ENCODE measurements at places on chromosomes 4 and X.

- no peak for DNase-seq
Observed at GRCh38 chrX:82161195-82161594, 959.3 kb downstream of the SH3BGRL start.

- DNase-seq = no peak
Observed at GRCh38 chr4:4875147-4875546, 15.7 kb downstream of the MSX1 start.

DNA sequence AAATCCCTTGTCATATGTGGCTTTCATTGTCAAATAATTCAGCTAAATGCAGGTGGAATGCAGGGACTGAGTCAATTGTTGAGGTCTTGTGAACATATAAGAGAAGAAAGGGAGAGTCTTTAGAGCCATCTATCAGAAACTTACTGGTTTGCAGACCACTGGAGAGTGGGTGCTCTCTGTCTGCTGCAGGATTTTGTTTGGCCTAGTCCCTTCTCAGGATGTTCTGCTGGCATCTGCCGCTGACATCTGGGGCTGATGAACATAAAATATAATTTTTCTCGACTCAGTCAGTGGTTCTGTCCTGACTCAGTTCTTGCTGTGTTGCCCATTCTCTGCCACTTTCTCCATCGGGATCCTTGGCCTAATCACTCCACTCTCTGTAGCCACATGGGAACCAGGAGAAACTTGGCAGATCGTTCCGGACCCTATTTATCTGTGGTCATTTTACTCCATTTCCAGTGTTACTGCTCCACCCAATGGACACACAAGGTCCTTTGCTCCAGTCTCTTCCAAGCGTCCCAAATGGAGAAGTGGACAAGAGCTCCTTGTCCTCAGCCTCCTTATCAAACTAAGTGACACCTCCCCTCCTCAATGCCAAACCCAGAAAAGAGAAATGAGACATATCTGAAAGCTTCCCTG lies 436.2 kb downstream of the FAT4 start:
- no peak for DNase-seq

DNA sequence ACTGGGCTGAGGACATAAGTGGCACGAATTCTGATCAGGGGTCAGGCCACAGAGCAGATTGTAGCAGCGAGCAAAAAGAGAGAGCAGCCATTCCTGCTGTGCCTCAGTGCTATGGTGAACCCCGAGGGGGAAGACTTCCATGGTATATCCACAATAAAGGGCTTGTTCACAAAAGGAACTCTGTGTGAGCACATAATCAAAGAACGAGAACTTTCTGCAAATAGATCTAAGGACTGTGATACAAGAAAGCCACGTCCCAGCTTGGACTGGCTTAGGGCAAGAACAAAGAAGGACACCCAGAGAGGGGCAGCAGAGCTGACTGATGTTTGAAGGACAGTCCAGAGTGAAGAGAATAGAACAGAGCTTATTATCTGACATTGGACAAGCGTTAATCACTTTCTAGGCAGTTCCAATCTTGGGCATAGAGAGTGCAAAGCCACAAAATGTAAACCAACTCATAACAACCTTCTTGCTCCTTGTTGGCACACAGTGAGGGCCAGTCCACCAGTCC lies 24.0 kb downstream of the PPEF2 start:
- no peak for DNase-seq

DNA sequence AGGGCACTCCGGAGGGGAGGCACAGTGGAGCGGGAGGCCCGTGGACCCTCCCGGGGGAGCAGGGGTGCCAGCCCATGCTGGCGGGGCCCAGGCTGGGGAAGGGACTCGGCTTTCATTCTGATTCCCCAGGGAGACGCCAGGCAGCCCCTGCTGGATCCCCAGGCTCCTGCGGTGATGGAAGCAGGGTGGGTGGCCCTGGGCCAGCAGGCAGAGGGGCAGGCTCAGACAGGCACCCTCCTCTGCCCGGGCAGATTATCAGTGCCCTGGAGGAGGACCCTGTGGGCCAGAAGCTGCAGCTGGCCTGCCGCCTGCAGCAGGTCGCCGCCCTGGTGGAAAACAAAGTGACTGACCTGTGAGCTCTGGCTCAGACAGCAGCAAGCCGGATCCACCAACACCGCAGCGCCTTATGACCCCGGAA lies 2.1 kb upstream of the SRPK3 start:
- no peak for DNase-seq

GRCh38 chr4:90127706-90128345 lies 632 bp downstream of the CCSER1 start:
- DNase-seq = no peak

DNA sequence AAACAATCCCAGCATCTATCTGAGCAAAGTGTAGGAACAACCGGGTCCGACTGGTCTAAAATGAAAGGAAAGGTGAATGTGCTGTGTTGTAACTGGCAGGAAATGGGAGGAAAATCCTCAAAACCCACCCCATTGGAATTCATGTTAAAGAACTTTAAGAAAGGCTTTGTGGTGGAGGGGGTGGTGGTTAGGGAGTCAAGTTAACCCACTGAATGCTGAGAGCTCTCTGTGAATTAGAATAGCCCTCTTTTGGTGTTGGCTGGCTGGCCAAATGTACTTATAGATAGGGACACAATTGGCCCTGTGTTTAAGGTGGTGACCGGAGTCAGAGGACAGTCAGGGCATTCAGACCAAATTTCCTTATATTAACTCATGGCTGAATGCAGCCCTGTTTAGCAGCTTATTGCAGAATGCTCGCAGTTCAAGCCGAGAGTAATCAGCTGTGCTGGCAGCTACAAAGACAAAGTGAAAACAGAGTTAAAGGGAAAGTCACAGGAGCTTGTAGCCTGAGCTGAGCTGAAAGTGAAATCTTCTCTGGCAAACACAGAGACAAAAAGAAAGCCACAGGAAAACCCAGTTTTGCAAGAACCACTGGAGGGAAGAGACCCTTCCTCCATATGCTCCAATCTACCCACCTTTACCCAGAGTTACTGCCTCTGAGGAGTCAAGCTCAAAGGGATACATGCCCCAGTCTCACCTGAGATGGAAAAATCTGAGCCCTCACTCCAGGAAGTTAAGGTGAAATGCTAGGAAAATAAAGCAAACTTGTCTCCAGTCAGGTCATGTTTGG lies 38.5 kb upstream of the UGT2B7 start:
- no peak for DNase-seq

- DNase-seq = no peak
Observed at GRCh38 chr4:39295784-39296183, 70.4 kb downstream of the RFC1 start.

GRCh38 chrX:118698516-118699170 lies 28.8 kb upstream of the IL13RA1 start:
- DNase-seq = no peak

GRCh38 chr4:732486-732885 lies 26.9 kb downstream of the PCGF3 start:
- DNase-seq = no peak

- peak; percentile 28 for DNase-seq
Observed at GRCh38 chrX:103585411-103586313, at the start of gene TCEAL4. Gene TCEAL4, plus strand, starts transcription at chrX:103585515. Its CDS starts 1,161 bp downstream, at chrX:103586676.

DNA sequence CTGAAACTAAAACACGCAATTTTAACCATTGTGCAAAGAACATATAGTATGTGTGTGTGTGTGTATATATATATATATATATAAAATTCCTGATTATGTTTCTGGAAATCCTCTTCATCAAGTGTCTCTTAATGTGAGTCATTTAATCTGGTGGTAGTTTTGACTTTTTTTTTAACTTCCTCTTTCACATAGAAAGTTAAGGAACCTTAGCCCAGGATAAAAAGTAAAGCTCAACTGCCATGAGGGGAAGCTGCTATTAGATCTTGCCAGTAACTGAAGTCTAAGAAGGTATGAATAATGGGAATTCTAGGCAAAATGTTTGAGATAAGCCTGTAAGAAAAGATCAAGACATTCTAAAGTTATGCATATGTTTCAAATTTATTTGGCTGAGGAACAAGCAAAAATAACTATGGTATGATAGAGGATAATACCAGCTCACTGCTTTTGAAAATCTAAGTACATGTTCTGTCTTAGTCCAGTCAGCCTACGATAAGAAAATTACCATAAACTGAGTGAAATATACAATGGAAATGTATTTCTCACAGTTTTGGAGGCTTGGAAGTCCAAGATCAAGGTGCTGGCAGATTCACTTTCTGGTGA lies 757.0 kb downstream of the TRAM1L1 start:
- no peak for DNase-seq

DNA sequence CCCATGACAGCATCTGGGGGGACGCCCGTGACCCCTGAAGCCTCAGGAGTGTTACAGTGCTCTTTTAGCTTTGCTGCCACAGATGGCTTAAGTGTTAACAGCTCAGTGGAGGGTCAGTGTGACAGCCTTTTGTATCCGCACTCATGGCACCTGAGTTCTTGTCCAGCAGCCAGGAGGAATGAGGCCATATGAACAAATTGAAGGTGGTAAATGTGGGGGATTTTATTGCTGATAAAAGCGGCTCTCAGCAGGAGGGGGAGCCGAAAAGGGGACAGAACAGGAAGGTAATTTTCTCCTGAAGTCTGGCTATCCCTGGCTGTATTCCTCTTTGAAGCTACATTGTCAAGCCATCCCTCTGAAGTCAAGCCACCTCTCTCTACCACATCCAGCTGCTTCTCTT lies 441.0 kb downstream of the RAPGEF2 start:
- DNase-seq = no peak

- DNase-seq = no peak
Observed at GRCh38 chr4:155780775-155781174, 22.0 kb downstream of the GUCY1B1 start.

DNA sequence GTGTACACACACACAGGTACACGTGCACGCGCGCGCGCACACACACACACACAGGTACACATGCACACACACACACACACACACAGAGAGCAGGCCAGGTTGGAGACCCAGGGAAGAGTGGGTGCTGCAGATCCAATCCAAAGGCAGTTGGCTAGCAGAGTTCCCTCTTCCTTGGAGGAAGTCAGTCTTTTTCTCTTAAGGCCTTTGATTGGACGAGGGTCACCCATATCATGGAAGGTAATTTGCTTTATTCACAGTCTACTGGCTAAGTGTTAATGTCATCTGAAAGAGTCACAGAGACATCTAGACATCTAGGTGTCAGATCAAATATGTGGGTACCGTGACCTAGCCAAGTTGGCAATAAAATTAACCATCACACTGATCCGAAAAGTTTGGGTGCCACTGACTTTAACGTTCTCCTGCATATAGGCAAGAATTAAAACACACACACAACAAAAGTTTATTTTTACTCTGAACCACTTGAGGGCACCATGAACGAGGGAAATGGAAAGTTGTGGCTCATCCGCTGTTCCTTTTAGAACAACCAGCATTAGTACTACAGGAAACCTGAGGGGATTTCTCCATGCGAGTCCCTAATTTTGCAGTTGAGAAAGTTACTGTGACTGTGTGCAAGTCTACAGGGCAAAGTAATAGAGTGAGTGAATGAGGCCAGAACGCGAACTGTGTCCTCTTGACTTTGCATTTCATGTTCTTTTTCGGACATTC lies 66.0 kb upstream of the STOX2 start:
- DNase-seq = no peak

DNA sequence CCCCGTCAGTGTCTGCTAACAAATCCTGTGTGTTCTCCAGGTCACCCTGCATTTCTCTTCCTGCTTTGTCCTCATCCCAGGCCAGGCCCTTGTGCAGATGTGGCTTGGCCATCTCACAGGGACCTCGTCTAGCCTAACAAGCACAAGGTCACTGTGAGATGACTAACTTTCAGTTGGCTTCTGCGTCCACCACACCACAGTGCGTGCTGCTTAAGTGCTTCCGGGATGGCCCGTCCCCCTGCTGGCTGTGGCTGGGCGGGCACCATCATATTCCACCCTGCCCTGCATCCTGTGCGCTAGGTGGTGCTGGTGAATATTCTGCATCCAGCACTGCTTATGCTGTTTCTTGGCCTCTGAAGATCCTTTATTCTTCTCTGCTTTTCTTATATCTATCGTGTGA lies 33.8 kb downstream of the RBBP7 start:
- DNase-seq = no peak

DNA sequence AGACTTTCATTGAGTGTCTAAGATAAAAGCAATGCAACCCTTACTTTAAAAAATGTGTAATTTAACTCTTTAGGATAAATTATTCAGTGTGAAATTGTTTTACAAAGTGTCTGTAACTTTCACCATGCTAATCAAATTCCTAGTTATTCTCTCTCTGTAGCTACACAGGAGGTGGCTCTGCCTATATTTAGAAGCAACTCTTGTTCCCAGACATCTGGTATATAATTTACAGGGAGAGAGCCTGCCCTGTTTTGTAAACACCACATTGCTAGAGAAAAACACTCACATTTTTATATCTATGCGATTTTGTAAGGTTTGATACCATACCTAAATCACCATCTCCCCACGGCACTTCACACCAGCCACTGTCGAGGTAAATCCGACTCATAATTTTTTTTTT lies 35.5 kb upstream of the SPATA4 start:
- no peak for DNase-seq

GRCh38 chr4:124519196-124519595 lies 193.3 kb downstream of the ANKRD50 start:
- DNase-seq = no peak

DNA sequence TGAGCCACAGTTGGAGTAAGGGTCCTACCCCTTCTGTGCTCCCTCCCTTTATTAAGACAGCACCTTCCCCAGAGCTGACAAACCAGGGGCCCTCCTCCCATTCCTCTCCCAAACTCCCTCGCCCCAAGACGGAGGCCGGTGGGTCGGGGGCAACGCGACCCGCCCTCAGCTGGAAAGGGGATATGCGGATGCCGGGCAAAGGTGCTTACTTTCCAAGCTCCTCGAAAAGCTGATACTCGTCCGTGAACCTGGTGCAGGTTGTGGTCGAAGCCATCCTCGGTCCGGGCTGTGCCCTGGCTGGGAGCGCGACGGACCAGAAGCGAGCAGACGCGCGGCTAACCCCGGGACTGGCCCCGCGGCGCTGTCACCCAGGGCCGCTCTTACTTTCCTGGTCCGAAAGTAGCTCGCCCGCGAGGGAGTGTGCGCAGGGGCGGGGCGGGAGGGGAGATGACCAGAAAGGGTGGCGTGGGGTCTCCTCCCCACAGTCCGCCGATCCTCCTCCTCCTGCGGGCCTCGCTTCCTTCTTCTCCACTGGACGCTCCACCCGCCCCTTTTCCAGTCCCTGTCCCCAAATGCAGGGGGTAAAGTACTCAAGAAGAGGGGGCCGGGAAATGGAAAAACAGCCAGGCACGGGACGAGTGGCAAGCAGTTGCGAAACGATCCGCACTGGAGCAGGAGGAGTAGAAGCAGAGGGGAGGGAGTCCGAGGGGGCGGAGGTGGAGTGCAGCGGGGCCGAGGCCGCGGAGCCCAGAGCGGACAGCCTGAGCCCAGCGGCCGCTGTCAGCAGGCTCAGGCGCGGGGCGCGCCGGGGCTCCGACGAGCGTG lies 531 bp downstream of the CAMK2D start:
- DNase-seq = peak; percentile 54

DNA sequence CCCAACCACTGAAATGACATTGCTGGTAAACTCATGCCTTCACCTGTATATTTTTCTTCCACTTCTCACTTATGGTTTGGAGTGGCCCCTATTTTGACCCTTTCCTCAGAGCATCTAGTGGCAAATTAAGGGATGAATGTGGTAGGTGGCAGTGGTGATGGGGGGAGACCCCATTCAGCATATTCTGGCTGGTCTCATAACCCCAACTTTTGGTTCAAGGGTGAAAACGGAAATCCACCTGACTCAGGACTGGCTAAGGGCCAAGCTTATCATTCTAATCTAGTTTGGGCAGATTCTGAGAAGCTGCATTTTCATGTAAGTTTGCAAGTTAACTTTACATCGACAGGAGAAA lies 47.0 kb upstream of the NSUN7 start:
- no peak for DNase-seq

All from SHP77 (cell line).